ENCODE measurements at places on chromosomes 3 and 15. TPM values are rescaled to one million over a fixed set of nuclear protein-coding genes. Genes with fewer than 3 reads are reported as not detected.

The ALDH1L1 gene
- 0.18 TPM for total RNA-seq

The KATNBL1 gene
- 113 TPM for total RNA-seq

GRCh38 chr15:65115542-65115941, 542 bp upstream of the UBAP1L start:
- DNase-seq = peak; percentile 19

GRCh38 chr3:151906751-151907150, 33.3 kb downstream of the SUCNR1 start:
- no peak for DNase-seq

DNA sequence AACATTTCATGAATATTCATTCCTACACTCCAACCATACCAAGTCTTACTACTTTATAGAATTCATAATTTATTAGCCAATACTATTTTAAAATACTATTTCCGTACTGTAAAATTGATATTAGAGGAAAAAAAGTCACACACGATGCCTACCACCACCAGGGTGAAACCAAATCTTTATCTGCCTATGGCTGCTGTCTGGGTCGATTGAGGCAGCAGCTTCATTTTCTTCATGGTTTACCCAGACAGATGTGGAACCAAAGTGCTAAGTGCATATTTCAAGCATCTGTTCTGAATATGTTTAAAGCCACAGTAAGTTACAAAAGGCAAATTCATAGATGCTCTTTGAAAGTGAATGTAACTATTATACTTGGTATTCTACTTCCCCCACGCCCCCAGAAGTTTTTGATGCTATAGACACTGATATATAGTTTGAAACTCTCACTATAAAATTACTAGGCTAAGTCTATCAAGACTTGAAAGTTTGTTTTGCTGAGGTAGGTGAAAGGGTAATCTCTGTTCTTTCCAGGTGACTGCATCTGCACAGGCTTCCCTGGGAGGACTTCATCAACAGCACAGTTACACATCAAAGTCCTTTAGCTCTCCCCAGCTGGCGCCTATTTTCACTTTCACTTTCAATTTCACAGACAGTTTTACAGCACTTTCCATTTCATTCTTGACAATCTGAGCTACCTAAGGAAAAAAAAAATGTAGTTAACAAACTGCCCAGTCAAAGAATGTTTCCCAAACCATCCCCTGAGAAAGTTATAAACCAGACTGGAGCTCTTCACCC, 113.9 kb downstream of the POLQ start:
- peak; percentile 65 for DNase-seq

DNA sequence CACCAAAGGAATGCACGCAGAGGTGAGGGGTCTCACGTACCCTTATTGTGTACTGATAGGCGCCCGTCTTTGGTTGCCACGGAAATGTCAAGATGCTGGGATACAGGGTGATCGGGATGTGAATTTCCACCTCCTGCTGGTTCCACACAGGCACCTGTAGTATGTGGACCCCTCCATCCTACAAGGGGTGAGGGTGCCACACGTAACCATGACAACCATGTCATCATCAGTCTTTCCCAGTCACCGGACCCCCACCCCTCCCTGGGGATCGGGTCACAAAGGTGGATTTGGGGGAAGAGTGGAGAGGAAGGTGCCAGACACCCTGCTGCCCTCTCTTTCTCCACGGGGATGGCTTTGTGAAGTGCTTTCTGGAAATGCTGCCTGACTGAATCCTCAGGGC, 44.7 kb downstream of the NUP210 start:
- DNase-seq = no peak
